ENCODE measurements at places on chromosomes 2 and 18.

- DNase-seq = no peak
Measured at GRCh38 chr2:239507576-239508258, 106.9 kb upstream of the HDAC4 start.

GRCh38 chr2:175161-175786 is 88.6 kb downstream of the SH3YL1 start:
- no peak for DNase-seq

DNA sequence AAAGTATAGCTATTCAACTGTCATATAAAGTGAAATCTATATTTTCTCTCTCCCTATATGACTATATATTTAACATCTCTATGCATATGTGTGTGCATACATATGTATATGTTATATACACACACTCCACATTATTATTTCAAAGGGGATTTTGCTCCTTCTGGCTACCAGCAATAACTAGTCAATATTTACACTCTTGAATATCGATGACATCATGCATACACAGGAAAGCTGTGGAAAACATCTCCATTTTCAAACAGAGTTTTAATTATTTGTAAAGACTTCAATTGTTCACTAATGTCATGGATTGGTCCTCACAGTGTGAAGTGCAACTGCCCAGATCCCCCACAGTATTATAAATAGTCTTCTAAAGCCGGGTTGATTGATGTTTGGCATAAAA is 195.9 kb upstream of the TCF4 start:
- no peak for DNase-seq

DNA sequence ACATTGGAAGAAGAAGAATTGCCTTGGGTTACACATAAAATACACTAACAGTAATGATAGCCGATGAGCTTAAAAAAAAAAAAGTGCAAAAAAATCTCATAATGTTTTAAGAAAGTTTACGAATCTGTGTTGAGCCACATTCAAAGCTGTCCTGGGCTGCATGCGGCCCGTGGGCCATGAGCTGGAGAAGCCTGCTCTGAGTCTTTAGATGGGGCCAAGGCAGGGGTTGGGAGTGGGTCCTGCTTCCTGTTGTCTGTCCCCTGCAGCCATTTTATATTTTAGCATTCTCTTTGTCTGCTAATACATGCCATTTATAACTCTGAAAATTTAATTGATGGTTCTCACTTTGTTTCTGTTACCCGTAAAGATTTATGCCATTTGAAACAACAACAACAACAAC is 93.2 kb downstream of the EPC2 start:
- no peak for DNase-seq

DNA sequence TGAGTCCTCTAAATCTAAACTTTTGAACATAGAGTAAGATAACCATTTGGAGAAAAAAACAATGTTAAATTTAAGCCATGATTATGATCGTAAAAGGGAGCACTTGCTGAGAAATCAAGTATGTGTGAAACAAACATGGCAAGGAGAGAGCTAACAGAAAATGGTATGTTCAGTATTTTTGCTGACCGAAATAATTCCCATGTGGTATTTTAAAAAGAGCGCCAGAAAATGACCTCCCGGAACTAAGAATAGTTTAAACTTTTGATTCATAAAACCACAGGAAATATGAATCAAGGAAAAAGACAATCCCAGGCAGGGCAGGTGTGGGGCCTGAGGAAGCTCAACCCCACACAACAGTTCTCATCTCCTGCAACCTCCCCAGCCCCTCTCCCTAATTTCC is 74.2 kb downstream of the DOCK10 start:
- DNase-seq = peak; percentile 48

DNA sequence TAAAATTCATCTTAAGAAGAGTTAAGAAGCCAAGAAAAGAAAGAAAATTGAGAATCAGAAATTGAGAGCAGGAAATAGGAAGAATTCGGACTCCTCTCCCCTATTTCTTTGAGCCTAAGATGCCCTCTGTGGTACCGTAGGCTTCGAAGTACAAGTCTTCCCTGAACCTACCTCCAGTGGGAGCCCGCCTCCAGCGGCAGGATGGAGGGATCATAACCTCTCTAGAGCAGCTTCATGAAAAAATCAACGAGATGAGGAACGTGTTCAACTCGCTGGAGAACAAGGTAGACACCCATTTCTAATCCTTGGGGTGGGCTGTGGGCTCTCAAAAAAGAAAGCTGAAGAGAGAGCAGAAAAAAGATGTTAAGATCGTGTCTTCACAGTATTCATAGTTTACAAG is 36.3 kb downstream of the ARHGEF33 start:
- DNase-seq = no peak

GRCh38 chr2:219247678-219248642 is 2.7 kb downstream of the STK16 start:
- DNase-seq = no peak

DNA sequence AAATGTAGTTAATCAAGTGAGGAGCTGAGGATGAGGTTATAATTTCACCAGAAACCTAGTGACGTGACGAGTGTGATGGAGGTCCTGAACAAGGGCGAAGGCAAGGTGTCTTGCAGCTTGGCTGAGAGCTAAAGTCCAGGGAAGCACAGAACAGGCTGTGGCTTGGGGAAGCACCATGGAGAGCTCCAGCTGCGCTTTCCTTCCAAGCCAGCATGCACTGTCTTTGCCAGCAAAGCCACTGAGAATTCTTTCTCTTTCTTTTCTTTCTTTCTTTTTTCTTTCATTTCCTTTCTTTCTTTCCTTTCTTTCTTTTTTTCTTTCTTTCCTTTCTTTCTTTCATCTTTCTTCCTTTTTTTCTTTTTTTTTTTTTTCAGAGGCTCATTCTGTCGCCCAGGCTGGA is 239.3 kb downstream of the FBXO15 start:
- peak; percentile 63 for DNase-seq

- DNase-seq = peak; percentile 94
Measured at GRCh38 chr2:239225871-239226561, 174.8 kb downstream of the HDAC4 start.

DNA sequence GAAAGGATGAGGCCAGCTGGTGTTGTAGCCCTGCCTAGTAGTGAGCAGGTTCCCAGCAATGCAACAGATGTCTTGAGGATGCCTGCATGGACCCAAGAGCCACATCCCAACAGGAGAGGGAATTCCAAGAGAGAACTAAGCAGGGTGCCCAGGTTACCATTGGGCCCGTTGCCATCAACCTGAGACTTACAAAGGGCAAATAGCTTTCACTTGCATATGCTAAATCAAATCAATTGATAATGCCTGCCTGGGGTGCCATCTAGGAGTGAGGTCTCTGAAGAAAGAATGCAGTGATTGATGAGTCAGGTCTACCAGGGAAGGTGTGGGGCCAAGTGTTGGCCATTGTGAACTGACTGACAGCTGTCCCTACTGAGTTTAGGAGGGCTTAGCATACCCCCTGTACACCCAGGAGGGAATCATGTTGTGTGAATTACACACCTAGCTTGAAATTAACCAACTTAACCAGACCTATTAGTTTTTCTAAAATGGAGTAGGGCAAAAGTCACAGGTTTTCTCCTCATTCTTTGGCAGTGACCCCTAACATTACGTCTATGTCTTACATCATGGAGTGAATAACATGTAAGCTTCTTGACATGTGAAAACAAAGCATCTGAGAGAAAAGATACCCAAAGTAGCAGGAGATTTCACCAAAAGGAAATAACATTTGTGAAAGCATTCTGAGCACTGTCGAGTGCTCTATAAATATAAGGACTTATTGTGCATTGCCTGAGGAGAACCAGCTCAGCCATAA is 32.3 kb downstream of the FHOD3 start:
- DNase-seq = no peak

DNA sequence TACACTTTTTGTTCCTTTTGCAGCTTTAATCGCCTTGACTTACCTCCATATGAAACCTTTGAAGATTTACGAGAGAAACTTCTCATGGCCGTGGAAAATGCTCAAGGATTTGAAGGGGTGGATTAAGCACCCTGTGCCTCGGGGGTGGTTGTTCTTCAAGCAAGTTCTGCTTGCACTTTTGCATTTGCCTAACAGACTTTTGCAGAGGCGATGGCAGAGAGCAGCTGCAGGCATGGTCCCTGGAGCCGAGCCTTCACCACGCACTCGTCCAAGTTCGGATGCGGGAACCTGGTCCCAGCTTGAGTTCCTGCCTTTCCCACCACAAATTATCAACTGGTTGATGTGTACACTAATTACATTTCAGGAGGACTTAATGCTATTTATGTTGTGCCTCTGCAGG is 232.7 kb downstream of the ALPK2 start:
- DNase-seq = no peak

DNA sequence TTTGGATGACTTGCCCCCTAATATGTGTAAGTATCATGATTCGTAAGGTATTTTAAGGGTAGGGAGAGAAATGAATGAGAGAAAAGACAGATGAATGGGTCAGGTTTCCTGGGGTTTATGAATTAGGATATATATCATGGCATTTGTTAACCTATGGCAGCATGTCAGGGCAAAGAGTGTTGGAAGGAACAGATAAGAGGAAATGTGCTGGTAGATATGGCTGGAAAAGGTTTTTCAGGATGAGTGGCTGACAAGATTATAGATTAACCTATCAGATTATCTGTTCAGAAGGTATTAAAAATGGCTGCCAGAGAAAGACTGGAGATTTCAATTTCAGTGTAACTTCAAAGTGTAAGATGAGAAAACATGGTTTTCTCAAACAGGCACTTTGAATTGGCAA is 67.8 kb downstream of the SRBD1 start:
- DNase-seq = no peak

DNA sequence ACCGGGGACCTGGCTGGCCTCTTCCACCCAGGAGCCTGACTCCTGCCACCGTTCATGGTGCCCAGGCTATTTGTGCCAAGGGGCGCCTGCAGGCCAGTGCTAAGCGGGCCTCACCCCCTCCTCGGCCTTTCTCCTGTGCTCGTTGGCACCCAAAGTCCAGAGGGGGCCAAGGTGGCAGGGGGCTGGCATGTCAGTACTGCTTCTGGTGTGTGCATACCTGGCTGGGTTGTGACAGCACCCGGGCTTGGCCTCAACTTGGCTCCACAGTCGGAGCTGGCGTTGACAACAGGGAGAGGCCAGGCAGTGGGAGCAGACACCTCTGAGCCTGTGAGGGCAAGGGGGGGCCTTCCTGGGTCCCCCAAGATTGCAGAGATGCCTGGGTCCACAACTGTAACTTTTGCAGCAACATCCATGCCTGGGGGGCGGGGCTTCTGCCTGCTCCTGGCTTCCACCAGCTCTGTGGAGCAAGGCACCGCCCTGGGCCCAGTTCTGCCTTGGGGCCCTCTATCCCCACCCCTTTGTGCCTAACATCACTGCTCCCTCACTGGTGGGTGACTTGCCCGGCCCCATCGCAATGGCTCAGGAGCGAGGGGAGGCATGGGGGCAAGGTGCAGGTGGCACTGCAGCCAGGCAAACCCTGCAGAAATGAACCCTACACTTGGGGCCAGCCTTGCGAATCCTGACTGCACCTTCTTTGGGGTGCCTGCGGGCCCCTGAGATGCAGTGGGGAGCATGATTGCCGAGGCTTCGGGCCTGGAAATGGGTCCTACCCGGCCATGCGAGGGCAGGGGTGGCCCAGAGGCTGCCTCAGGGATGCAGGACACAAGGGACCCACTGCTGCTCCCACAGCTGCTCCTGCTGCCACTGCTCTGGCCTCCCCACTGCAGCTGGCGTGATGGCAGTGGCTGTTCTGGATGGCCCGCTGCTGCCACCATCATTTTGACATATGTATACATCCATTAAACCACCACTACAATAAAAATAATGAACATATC is 35.9 kb downstream of the PTPN4 start:
- no peak for DNase-seq

DNA sequence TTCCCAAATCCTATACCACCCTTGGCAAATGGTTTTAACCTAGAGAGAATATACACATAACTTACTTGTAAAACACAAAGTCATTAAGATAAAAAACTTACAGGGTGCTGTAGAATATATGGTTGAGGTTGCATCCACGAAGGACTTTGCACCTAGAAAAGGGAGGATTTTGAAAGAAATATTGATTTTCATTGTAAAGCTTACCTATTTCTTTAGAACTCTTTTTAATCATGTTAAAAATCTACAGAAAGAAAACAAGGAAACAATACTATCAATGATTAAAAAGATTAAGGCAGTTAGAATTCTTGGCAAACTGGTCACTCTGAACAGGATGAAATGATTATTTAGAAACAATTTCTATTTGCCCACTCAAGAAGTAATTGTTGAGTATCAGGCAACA is 81.1 kb upstream of the ITGB6 start:
- no peak for DNase-seq

GRCh38 chr2:8564475-8564874 is 117.4 kb upstream of the ID2 start:
- DNase-seq = no peak

DNA sequence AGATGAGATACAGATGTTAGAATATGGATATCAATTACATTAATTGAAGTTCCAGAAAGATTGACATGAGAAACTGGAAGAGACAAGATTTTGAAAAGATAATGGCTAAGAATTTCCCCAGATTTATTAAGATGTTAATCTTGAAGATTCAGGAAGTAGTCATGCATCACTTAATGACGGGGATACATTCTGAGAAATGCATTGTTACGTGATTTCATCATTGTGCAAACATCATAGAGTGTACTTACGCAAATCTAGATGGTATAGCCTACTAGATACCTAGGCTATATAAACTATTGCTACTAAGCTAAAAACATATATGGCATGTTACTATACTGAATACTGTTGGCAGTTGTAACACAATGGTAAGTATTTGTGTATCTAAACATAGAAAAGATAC is 6.8 kb upstream of the CHMP3 start:
- DNase-seq = peak; percentile 18

DNA sequence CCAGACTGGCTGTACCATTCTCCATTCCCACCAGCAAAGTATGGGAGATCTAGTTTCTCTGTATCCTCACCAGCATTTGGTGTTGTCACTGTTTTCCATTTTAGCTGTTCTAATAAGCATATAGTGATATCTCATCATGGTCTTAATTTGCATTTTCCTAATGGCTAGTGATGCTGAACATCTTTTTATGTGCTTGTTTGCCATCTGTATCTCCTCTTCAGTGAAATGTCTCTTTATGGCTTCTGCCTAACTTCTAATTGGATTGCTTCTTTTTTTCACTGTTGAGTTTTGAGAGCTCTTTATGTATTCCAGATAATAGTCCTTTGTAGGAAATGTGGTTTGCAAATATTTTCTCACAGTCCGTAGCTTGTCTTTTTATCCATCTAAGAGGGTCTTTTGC is 18.9 kb upstream of the BIN1 start:
- DNase-seq = no peak

DNA sequence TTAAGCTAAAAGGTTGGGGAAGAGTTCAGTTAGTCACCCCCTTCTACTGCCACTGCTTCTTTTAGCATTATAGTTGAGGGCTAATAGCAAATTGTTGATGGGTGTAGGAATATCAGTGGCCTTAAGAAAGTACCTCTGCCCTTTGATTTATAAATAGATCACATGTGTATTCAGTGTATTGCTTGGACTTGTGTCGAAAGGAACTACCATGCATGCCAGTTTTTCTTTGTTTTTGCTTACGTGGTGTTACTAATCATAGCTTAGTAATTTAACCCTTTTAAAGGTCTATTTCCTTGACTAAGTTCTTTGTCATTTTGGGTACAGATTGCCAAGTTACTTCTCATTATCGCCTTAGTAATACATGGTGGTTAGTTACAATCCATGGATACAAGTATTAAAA is 85.6 kb downstream of the MIB1 start:
- peak; percentile 63 for DNase-seq
